ENCODE measurements at places on chromosomes 7 and 10.

DNA sequence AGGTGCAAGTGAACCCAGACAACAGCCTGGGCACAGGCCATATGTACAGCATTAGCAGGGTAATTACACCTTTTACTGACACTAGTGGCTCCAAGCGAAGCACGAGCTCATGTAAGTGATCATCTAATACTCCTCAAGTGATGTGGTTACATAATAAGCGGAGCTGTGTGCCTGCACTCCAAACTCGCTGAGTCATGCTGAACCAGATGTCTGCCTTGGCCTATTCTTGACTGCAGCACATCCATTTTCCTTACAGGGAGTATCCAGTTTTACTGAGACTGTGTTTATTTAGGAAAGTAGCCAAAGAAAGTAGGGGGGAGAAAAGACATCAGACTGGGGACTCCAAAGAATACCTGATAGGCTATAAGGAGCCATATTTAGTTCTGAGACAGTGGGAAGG lies 90.1 kb downstream of the GRM3 start:
- DNase-seq = no peak

DNA sequence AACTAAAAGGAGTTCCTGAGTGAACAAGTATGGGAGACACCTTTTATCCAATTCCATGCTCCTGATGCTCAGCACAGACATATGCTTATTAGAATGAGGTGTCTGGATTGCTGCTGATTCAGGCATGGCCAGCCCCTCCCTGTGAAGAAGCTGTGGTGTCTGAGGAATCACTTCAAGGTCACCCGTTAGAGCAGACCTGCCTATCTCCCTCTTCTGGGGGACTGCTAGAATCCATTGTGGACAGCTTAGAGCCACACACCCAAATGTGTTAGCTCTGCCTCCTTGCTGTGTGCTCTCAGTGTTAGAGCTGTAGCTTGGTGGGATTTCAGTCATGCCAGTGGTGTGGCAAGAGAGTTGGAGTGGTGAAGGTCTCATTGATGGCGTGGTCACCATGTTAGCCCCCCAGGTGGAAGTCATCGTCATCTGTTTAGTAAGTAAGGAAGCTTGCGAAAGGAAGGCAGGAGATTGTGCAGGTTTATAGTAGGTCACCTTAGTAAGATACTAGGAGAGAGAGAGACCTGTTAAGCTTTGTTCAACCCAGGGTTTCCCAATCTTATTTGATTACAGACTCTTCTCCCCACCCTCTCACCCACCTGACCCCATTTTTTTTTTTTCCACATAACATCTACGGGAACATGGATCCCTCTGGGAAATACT lies 12.8 kb downstream of the PRXL2A start:
- DNase-seq = no peak

DNA sequence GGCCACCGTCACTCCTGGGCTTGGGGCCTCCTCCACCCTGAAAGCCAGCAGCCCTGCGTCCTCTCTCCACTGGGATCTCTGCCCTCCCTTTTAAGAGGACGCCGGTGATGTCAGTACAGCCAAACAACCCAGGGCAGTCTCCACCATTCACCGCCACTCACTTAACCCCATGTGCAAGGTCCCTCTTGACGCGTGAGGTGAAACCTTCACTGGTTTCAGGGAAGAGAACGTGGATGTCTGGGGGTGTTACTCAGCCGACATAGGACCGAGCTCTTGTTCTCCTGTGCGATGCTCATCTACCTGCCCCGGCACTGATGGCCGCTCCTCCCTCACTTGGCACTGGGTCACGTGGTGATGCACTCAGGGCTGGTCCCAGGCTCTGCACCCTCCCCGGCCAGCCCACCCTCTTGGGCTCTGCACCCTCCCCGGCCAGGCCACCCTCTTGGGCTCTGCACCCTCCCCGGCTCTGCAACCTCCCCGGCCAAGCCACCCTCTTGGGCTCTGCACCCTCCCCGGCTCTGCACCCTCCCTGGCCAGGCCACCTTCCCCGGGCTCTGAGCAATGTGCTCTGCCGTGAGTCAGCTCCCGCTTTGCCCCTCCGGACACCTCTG lies 36.1 kb downstream of the ADGRA1 start:
- no peak for DNase-seq

- no peak for DNase-seq
Observed at GRCh38 chr7:29770371-29770770, 35.9 kb upstream of the WIPF3 start.

GRCh38 chr7:22812353-22812752 lies 10.3 kb downstream of the TOMM7 start:
- DNase-seq = no peak

DNA sequence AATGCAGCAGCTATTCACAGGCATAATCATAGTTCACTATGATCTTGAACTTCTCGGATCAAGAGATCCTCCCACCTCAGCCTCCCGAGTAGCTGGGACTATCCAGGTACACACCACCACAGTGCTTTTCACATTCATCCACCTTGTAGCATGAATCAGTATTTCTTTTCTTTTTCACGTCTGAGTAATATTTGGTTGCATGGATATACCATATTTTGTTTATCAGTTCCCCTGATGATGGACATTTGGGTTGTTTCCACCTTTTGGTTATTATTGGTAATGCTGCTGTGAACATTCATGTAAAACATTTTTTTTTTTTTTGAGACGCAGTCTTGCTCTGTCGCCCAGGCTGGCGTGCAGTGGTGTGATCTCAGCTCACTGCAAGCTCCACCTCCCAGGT lies 3.6 kb upstream of the TBC1D12 start:
- DNase-seq = no peak

DNA sequence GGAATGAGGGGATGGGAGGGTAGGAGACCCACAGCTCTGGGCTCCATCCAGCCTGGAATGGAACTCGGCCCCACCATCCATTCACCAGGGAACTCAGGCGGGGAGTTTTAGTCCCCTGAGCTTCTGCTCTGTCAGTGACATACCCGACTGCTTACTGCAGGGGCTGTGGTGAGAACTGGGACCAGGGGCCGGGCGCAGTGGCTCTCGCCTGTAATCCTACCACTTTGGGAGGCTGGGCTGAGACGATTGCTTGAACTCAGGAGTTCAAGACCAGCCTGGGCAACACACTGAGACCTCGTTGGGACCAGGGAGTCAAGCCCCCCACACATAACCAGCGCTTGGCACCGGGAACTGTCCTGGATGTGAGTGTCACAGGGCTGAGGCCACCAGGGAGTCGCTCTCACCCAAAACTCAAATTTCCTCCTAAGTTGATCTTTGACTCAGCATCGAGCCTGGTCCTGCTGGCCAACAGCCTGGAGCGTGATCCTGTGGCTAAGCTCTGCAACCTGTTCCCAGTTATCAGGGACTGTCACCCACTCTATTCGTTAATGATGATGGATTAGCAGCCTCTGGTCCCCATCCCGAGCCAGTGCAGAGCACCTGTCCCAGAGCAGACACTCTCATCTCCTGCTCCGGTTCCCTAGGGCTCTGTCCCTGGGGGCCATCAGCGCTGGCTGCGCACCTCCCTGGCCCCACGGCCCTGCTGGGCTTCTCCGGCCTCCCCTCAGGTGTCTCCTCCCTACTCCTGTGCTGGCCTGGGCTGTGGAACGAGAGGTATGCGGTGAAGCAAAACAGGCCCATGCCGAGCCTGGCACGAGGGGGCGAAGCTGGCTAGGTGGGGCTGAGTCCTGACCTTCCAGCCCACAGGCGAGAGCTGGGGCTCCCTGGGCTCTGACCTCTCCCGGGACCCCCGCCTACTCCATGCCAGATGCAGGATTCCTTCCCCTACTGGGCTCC lies 902 bp upstream of the CLDN15 start:
- DNase-seq = no peak

GRCh38 chr7:109101332-109101731 lies 531.7 kb downstream of the DNAJB9 start:
- DNase-seq = no peak

DNA sequence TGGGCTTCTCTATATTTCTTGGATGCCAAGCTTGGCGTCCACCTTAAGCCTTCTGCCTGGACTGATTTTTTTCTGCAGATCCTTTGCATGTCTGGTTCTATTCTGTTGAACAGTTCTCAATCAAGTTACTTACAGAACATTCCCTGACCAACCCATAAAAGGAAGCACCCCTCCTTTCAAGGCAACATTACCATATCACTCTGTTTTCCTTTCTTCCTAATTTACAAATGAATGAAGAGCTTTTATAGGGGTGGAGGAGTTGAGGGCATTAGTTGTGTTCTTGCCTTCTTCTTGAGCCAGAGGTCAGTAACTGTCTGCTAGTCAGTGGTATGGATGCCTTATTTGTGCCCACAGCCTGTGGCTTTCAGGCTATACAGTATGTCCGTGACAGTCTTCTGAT lies 361.0 kb downstream of the PHTF2 start:
- DNase-seq = no peak

GRCh38 chr10:6737080-6737641 lies 157.1 kb upstream of the PRKCQ start:
- no peak for DNase-seq

- no peak for DNase-seq
Observed at GRCh38 chr7:101838837-101839483, 21.5 kb downstream of the CUX1 start.

DNA sequence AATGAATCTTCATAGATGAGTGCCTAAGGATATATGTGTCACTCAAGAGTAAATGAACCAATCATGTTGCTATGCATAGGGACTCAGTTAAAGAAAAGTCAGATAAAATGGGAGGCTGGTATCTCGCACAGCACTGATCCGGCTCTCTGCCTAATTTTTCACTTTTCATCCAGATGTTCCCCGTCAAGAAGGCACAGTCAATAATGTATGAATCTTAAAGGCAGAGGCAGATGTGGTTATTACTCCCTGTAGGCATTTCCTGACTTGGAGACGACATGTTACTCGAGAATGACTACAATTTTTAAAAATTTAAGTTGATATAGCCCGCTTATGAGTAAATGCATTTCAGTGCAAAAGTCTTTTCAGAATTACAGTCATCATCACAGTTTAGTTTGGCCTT lies 113.6 kb downstream of the TBXAS1 start:
- DNase-seq = no peak

- DNase-seq = no peak
Observed at GRCh38 chr7:531777-532176, 12.1 kb upstream of the PDGFA start.

GRCh38 chr10:5816170-5816569 lies 2.9 kb upstream of the GDI2 start:
- no peak for DNase-seq

DNA sequence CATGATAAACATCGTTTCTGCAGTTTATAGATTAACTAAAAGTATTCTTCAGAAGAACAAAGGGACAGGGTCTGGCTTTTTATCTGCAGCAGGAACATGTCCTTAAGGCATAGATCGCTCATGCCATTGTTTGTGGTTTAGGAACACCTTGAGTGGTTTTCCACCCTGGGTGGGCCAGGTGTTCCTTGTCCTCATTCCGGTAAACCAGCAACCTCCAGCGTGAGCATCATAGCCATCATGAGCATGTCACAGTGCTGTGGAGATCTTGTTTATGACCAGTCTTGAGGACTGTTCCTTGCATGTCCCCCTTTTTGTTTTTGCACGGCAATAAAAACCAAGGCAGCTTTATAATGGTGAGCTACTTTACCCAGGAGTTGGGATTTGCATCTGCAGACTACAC lies 33.9 kb downstream of the STOX1 start:
- DNase-seq = no peak

DNA sequence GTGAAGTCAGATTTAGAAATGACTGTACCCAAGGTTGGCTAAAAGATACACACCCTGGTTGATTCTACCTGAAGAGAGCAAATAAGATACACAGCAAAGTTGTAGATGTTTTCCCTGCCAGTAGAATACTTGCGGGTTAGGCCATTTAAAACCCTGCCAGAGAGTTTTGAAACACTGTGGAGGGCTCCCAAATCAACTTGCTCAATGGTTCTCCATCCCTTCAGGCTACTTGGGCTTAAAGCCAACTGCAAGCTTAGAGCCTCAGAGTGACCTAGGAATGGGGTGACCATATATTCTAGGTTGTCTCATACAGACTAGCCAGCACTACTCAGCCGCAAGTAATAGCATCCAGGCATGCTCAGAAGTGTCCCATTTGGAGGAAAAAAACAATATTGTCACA lies 10.0 kb downstream of the CAV1 start:
- no peak for DNase-seq

- DNase-seq = no peak
Observed at GRCh38 chr7:42457663-42458062, 220.7 kb upstream of the GLI3 start.

DNA sequence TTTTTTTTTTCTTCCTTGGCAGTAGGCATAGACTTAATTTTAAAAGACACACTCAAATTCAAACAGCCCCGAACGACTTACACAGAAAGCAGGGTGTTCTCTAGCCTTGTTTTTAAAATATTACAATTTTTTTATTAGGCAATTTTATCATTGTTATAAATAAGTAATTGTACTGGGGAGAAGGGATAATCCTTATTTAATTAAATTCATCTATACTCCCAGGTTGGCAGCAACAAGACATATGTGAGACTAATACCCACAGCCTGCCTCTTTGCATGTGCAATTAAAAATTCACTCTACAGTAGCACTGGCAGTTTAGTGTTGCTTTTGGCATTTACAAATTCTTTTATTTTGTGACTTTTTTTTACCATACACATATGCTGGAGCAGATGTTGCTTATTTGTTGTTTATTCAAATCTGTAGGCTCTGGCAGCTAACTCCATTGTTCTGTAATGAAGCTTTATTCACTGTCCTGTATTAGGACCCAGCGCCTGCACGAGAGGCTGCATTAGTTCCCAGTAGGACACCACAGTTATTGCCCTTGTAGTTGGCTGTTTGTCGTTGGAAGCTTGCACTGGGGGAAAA lies 84.9 kb upstream of the PPP1R17 start:
- no peak for DNase-seq

GRCh38 chr10:31694126-31694685 lies 234.4 kb downstream of the ARHGAP12 start:
- no peak for DNase-seq

- DNase-seq = no peak
Observed at GRCh38 chr7:21966271-21966670, 20.6 kb upstream of the CDCA7L start.

GRCh38 chr10:7409732-7410168 lies 1.1 kb downstream of the SFMBT2 start:
- no peak for DNase-seq

DNA sequence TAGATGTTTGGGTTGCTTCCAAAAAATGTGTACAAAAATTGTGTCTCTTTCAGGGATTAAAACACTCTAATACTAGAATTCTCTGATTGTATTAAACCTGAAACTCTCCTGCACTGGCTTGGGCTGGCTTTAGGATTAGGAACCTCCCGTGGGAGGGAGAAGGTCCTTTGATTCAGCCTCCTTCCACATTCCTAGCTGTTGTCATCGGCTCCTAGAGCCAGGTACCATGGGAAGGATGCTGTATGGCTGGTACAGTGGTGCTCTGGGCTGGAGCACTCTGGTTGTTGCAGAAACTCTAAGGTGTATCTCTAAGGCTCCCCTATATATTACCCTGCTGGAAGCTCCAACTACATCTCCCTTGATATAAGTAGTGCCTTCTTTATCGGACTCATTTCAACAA lies 245.2 kb upstream of the FOXK1 start:
- no peak for DNase-seq

DNA sequence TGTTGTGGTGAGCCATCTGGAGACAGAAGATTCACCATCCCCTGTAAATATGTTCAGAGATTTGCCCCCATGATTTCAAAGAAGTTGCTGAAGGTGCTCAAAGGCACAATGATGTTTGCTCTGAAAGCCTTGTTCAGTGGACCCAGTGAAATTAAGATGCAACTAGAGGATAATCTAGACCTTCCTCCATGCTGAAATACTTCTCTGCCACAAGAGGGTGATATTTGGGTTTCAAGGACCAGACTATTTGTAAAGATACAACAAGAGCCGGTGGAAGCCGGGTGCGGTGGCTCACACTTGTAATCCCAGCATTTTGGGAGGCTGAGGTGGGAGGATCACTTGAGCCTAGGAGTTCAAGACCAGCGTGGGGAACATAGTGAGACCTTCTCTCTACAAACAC lies 13.5 kb upstream of the MSRB2 start:
- no peak for DNase-seq

- no peak for DNase-seq
Observed at GRCh38 chr7:128738570-128739047, 550 bp upstream of the CALU start.
